ENCODE measurements at places on chromosomes 3 and 15.

DNA sequence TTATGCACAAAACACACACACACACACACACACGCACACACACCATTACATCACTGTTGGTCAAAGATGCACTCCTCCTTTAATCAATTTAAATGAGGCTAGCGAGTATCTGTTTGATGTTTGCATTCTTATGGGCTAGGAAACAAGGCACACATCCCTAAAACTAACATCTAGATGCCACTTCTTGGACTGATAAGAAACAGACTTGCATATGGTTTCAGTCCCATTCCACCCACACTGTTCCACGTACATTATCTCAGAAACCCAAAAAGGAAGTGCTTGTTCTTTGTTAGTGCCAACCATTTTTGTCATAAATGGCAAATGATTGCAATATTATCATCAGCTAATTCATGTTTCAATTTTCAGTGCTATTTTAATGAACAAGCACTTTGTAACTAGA, 69.5 kb downstream of the CCR1 start:
- no peak for DNase-seq

DNA sequence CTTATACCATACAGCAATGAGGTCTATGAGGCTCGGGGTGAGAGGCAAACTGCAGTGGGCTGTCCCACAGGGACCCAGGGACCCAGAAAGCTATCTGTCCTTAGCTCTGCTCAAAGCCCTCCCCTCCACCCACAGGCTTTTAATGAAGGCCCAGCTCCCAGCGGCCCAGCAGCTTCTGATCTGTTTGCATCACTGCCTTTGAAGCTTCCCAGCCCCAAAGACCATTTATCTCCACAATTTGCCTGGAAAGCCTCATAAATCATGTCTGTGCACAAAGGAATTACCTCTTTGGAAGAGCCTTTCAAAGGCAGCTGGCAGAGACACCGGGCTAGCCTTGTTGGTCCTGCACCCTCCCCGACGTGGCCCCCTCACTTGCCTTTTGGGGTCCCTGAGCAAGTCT, 123.9 kb downstream of the RAB11A start:
- DNase-seq, result no peak

DNA sequence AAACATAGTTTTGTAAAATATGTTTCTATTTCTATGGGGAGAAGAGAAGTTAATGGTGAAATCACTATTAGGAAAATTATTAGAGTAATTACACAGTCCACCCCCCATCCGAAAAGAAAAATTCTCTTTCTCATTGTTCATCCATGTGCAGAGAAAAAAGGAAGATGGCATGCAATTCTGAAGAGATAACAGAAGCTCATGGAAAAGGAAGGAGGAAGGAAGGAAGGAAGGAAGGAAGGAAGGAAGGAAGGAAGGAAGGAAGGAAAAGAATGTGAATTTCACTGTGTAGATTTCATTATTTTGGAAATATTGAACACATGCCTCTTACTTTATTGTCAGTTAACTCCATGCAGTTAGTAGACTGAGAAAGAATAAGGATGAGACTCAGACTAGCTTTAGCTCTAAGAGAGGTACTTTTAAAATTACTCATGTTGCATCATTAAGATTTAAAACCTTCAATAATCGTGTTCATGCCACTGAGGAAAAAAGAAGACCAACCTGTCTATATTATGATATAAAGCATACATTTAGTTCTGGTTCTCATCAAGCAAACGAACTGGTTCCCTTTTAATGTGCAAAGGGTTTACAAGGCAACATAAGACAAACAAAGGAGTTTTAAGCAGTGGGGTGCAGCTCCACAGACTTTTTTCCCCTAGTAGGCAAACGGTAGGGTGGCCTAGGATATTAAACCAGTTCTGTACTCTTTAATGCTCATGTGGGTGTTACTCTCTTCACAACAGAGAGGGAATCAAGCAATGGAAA, 379.6 kb downstream of the FOXP1 start:
- DNase-seq, result no peak

GRCh38 chr3:106247902-106248684, 379.3 kb upstream of the CBLB start:
- no peak for DNase-seq

DNA sequence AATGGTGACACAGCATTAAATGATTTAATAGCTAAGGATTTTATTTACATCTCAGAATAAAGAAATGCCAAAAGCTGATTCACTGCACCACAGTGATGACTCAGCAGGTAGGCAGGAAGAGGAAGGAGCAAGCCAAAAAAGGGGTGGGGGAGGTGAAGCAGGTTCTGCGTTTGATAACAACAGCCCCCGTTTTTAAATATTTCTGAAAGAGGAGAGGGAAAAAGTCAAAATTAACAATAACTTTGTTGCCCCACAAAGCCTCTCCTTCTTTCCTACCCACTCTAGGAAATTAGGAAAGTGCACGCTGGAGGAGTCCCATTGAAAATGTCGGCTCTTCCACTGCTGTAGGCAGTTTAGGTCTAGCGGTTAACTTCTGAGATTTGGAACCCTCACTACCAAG, 9.9 kb upstream of the CCDC54 start:
- DNase-seq, result no peak

- no peak for DNase-seq
Measured at GRCh38 chr3:14552717-14553116, 12.6 kb upstream of the GRIP2 start.

DNA sequence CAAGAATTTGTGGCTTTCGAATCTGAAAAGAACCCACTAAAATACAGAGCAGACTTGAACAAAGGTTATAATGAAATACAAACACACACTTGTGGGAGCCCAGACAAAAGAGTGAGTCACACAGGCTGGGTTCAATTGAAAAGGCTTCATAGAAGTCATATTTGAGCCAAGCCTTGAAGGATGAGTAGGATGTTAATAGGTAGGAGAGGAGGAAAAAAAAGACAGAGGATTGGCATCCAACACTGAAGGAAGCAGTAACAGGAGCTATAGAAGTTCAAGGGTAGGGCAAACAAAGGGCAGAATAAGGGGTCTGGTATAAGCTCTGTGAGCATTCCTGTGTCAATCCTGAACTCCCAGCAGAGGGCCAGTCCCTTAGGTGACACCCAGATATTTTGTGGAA, 325.4 kb downstream of the FOXP1 start:
- no peak for DNase-seq

- DNase-seq, result no peak
Measured at GRCh38 chr3:56681984-56682461, 1.0 kb downstream of the TASOR start.

DNA sequence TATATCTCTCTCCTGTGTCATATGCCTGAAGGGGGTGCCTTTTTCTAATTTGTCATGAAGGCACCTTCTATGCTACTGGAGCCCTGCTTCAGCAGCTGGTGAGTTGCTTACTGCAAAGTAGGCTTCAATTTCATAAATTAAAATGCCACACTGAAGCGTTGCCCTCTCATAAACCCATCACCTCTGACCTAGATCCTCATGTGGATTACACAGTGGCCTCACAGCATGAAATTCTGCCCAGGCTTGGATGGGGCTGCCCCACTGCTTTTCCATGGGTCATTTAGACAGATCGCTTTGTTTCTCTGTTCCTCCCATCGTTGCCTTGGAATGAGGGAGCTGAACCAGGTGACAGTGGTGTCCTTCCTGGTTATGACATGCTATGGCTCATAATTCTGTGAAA, 131.2 kb downstream of the RPL22L1 start:
- no peak for DNase-seq

GRCh38 chr15:66955871-66956585, 109.4 kb upstream of the SMAD3 start:
- no peak for DNase-seq

DNA sequence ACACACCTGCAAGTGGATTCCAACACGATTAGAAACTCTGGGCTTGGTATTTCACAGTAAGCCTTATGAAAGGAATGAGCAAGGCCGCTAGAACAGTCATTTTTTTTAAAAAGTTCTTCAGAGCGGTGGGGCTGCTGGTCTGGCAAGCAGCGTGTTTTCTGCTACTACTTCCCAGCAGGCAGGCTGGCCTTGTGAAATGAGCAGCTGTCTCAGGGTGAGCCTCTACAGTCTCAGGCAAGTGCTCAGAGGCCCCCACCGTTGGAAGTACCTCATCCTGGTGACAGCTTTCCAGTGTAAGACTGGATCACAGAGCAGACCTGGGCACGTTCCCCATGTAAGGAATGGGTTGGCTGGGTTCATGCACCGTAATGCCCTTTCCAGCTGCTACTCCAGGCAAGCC, 119.2 kb downstream of the LRIG1 start:
- DNase-seq, result no peak

DNA sequence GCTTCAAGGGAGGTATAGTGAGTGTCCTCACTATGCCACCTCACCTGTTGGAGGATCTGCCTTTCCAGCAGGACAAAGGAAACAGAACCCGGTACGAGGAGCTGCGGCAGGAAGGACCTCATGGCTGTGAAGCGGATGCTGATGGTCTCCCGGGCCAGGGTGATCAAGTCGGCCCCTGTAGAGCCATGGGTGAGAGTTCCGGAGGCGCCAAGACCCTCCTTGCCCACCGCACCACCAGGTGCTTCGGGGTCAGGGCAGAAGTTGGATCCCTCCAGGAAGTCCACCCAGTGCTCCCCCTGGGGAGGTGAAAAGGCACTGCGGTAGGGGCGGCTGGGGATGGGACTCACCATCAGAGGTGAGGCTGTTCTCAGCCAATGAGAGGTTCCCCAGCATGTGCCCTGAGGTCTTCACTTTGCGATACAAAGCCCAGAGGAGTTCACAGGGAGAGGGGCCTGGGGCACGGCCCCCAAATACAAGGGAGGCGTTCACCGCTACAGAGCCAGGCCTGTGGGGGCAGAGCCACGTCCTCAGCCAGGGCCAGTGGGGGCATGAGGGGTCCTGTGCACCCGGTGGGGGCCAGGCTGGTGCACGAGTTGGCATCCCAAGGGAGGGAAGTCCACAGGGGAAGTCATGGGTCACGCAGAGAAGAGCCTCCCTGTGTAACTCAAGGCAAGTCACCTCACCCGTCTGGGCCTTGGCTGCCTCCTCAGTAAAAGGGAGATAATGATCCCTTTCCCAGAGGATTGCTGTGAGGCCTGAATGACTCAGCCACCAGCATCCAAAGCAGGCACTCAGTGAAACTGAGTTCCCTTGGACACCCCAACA, 27.7 kb downstream of the C15orf39 start:
- no peak for DNase-seq

- DNase-seq, result no peak
Measured at GRCh38 chr15:29589975-29590374, 232.3 kb downstream of the TJP1 start.

DNA sequence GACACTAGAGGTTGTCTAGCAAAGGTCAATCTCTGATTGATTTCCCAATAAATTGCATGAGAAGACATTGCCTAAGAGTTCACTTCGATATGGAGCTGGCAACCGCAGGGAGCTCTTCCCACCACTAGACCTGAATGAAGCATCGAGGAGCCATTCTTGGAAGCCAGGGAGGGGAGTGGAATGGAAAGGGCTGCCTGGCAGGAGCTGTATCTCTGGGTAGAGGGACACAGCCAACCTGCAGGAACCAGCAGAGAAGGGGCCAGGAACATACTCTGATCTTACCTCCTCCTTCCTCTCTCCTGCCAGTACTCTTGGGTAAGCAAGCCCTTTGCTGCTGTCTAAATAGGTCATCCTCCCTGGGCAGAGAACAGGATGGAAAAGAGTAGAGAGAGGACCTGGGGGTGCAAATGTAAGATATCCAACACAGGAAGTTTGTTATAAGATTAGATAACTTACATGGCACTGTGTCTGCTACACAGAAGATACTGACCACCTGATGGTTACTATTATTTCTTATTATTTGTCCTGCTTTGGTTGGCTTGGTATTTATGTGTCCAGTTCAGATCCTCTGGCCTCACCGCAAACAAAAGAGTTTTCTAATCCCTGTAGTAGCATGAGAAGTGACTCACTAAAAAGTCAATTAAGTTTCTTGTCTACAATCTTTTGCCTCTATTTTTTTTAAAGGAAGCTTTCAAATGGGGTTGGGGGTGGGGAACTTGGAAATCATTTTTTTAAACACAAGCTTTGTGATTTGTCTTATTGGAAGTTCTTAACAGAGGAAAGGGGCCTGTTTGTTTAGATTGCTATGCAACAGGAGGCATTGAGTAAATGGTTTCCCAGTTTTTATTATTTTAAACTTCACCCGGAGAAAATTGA, 156.7 kb upstream of the TSC22D2 start:
- no peak for DNase-seq

DNA sequence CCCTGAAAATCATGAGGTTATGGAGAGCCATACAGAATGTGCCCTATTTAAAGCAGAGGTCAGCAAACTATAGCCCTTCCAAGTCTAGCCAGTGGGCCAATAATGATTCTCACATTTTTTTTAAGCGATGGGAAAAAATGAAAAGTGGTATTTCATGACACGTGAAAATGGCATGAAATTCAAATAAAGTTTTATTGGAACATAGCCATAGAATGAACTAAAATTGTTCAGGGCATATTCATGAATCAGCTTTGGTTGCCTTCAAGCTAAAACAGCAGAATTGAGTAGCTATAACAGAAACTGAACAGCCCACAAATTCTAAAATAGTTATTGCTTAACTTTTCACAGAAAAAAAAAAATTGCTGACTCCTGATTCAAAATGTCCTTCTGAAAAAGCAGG, 104.5 kb downstream of the TFG start:
- no peak for DNase-seq

DNA sequence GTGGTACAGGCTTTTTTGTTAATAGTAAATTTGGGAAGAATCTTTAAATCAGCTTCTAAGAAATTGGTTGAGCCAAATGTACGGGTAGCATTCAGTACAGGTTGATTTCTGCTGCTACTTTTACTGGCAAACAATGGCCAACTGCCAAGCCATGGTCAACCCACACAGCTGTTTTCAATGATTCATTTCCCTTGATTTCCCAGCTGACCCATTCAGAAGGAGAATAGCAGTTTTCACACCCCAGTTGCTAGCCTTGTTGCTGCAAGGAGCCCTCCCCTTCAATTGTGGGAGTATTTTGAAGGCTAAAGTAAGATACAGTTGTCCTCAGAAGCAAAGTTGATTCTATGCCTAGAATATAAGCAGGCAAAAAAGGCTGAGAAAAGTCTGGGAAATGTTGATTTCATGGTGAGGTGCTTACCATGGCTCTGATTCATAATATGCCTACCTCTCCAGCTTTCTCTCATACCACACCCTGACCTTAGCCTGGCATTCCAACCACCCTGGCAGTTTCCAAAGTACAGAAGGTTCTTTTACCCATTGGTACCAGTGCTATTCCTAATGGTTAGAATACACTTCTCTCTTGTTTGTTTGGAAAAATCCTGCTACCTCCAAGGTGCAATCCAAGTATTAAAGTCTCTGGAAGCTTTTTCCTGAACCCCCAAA, 320.3 kb upstream of the TGFBR2 start:
- no peak for DNase-seq
